H1 (cell line): ENCODE measurements at places on chromosomes 6 and 20. TPM values are rescaled to one million over a fixed set of nuclear protein-coding genes. Genes with fewer than 3 reads are reported as not detected.

The ARG1 gene
- not detected in 2 replicates for polyA plus RNA-seq

The MLN gene
- polyA plus RNA-seq = 0.31 TPM in 1 of 2 replicates, not detected in the other

- DNase-seq = no peak
Measured at GRCh38 chr6:80454661-80455365, 348.3 kb downstream of the BCKDHB start.

DNA sequence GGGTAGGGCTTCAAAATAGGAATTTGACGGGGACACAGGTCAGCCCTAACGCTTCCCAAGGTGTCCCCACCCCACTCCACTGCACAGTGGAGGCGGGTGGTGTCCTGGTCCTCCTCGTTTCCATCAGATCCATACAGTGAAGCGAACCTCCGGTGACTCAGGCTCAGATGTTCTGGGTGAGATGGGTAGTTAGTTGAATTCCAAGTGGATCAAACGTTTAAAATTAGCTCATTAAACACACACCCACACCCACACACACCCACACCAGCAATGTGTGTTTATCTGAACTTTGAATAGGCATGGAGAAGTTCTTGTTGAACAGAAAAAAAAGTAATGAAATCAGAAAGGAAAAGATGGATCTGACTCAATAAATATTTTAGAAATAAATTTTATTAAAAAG is 58.9 kb downstream of the CDH4 start:
- DNase-seq = no peak

The IL17F gene
- 0.08 TPM in 1 of 2 replicates, not detected in the other for polyA plus RNA-seq

DNA sequence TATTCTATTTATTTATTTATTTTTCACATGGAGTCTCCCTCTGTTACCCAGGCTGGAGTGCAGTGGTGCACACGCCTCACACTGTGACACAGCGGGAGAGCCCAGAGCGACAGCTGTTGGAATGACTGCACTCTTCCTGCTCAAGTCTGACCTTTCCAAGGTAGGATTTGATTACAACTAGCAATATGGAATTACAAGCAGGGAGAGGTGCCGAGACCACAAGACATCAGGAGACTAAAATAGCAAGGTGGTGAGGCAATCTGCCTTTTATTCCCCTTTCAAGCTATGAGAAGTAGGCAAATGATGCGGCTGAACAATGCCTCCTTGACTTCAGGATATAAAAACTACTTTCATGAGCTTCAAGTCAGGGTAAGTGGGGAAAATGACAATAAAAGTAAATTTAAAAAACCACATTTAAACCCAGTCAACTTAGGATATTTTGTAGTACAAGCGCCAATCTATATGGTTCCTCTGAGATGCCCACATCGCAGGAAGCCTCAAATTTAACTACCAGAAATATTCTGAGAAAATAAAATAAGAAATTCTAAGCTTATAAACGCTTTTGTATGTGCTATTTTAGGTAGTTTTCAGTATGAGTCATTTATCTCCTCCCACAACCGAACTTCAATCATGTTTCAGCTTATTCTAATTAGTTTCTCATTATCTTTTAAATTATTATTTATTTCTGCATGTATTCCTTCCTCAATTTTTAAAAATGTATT is 146.9 kb upstream of the SGK1 start:
- DNase-seq = no peak

GRCh38 chr6:118656847-118657451 is 5.6 kb upstream of the CEP85L start:
- no peak for DNase-seq

GRCh38 chr6:3743541-3743940 is 8.0 kb downstream of the PXDC1 start:
- DNase-seq = no peak

GRCh38 chr6:26333476-26334297 is 31.3 kb upstream of the BTN3A2 start:
- no peak for DNase-seq

- DNase-seq = no peak
Measured at GRCh38 chr20:59955131-59955796, 3.0 kb upstream of the CDH26 start.

DNA sequence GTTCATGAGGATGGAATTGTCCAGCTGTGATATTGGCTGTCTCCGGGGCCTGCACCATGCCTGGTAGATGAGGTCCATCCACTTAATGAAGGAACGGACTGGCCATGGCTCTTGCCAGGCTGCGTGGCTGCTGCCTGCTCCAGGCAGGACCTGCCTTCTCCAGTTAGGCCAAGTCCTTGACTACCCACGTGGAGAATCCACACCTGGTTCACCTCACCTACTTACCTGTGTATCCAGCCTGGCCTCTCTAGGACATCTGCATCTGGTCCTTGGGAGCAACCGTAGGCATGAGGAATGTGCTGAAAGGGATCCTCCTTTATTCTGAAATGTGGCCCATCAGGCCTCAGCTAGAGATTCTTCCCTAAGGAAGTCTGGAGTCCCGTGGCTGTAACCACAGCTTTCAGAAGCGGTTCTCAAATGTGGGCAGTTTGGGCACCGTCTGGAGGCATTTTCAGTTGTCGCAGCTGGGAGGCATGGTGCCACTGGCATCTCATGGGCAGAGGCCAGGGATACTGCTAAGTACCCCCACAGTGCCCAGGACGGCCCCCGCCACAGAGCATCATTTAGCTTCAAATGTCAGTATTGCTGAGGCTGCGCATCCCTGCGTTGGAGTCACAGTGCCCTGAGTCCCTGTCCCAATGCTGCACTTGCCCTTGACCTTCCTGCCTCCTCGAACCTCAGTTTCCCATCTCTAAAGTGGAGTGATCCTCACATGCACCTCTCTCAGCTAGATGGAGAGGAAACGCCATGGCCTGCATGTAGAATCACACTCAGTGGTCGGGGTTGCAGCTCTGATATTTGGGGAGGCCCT is 67.5 kb downstream of the PHACTR3 start:
- no peak for DNase-seq

- DNase-seq = peak; percentile 45
Measured at GRCh38 chr6:15299430-15300131, 53.7 kb downstream of the JARID2 start.

- DNase-seq = no peak
Measured at GRCh38 chr20:47267621-47268020, 88.9 kb downstream of the ZMYND8 start.

DNA sequence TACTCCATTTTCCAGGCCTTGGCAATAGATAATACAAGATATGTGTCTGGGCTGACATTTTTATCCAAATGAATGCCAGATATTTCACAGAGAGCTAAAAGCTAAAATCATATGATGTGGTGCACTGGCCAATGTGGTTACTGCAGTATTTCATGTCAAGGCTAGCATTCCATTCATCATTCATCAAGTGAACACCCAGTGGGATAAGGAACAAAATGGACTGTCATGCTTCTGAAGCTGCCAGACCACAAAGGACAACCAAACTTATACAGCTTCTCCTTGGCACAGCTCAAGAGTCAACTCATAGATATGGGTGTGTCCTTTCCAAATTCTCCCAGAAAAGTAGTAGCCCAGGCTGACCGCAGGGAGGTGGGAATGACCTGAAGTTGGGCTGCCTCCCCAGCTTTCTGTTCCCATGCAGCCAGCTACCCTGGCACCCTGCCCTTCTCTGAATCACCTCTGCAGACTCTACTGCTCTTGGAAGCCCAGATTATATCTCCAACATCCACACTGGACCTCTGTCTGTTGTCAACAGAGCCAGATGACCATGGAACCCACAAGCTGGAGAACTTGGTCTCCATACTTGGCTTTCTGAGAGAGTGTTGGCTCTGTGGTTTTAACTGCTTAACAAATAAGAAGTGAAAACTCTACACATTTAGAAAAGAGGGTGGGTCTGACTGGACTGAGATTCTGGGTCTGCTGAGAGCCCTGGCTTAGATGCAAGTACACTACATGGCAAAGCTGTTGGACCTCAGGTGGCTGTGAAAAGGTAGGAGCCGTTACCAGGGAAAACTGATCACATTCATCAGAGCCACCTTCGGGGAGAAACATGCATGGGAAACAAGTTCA is 122.8 kb downstream of the ALDH8A1 start:
- DNase-seq = no peak

GRCh38 chr20:39421571-39422105 is 459.5 kb downstream of the DHX35 start:
- no peak for DNase-seq

GRCh38 chr20:33864324-33864963 is 53.3 kb downstream of the CHMP4B start:
- DNase-seq = no peak

- DNase-seq = no peak
Measured at GRCh38 chr20:53769041-53769440, 175.4 kb upstream of the ZNF217 start.

- DNase-seq = no peak
Measured at GRCh38 chr20:49169547-49169946, 18.6 kb downstream of the STAU1 start.

DNA sequence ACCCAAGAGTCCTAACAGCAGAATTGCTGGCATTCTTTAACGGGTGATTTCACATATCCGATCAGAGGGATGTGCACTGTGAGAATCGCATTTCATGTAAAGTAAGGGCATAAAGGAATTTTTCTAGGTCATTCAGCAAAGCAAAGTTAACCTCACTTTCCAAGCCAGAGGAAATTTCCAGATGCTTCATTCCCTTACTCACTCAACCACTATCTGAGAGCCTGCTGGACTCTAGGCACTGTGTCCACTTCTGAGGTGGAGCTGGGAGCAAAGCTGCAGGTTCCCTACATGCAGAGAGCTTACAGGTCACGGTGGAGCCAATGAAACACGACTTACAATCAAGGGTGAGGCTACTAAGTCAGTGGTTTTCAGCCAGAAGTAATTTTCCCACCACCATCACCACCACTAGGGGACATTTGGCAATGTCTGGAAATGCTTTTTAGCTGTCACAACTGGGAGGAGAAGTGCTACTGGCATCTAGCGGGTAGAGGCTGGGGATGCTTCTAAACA is 34.5 kb upstream of the TSHZ2 start:
- DNase-seq = no peak

DNA sequence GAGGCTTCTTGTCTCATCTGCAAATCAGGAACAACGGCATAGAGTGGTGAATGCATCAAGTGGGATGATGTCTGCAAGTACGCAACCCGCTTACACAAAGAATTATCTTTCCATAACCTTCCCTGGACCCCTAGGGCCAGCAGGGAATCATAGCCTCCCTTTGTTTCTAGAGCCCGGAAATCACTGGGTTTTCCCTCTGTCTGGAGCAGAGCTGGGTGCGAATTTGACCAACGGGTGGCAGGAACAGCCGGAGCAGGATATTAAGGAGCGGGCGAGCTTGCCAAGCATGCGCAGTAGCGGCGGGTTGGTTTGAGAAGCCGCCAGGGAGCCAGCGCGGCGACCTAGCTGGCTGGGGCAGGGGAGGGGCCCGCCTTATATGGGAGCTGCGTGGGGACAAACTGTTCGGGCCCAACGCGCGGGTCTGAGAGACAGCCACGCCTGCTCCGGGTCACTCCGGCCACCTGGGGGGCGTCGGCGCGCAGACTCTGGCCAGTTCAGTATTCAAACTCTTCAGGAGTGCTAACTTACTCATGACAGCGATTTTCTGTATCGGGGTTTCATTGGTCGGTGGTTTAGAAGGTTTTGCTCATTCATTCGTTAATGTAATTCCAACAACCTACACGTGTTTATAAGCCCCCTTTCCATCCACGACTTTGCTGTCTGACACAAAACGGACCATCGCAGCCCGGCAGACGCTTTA is 1.6 kb upstream of the KIF16B start:
- DNase-seq = peak; percentile 87

GRCh38 chr6:151858294-151858693 is 50.8 kb downstream of the ESR1 start:
- DNase-seq = no peak

DNA sequence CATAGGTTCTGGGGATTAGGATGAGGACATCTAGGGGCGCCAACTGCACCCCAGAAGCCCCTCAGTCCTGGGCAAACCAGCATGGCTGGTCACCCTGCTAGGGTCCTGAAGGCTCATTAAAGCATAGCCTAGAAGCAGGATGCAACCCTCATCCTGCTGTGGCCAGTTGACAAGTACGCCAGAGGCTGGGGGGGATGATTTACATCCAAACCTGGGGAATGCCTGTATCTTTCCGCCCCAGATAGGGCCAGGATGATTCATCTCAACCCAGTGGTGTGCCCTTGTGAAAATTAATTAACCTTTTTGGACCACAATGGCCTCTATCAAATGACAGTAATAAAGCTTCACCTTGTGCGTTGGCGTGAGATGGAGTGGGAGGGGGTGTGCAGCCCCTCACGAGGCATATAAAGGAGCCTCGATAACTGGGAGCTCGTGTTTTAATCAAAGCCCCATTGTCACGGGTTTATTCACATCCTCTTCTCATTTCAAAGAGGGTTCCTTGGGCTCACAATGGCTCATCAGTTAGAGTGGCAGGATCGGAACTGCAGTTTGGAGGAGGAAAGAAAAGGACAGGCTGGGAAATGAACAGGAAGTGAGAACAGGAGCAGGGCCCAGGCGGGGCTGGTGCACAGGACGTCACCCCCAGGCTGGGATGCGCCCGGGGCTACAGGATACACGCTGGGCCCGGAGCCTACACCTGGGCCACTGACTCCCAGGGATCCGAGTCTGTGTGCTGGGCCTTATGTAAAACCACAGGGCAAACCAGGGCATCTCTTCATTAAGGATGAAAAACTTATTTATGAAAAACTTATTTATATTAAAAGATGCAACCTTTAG is 121.8 kb upstream of the PHACTR3 start:
- no peak for DNase-seq

The ABHD16A gene
- 40.2 and 49.6 TPM in 2 replicates for polyA plus RNA-seq

DNA sequence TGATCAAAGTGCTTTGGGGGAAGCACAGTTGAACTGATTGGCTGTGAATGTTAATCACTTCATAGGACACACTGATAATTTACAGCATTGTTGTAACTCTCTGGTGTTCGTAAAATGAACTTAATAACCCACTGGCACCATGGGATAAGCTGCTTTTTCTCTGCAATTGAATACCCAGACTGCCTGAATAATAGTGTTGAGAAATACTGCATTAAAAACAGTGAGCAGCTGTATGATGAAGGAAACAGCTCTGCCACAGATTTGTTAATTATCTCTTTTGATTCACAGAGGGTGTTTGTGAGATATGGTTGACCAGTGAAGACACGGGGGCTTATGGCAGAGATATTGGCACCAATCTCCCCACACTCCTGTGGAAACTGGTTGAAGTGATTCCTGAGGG is 420.9 kb downstream of the CDKAL1 start:
- no peak for DNase-seq

DNA sequence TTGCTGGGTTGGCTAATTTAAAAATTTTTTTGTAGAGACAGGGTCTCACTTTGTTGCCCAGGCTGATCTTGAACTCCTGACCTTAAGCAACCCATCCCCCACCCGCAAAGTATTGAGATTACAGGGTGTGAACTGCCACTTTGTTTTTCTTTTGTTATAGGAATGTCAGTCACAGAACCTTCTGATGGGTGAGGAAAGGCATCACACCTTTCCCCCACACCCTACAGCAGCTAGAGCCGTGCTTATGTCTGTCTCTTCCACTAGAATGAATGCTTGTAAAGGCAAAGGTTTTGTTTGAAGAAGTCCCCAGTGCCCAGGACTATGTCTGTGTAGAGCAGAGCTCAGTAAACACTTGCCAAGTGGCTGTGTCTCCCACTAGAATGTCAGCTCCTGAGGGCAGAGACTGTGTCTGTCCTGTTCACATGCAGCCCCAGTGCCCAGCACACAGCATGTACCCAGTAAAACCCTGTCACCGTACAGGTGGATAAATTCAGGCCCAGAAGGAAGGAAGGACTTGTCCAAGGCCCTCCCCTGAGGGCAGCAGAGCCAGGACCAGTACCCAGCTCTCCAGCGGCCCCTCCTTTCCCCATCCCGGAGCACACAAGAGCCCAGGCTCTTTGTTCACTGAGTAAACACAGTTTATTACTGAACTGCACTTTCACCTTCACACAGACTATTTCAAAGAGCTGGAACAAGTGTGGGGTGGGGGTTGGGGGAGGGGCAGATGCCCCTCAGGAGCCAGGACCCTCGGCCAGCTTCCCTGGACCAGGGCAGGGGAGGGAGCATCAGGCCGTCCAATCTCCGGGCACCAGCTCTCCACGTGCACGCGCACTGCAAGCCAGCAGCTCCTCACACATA is 26.4 kb downstream of the COX4I2 start:
- no peak for DNase-seq
